ENCODE measurements at places on chromosomes 3 and 15. TPM values are rescaled to one million over a fixed set of nuclear protein-coding genes. Genes with fewer than 3 reads are reported as not detected.

The IL17RC gene
- 42.4 TPM for total RNA-seq

The PYGO1 gene
- 8.9 TPM for total RNA-seq

The DYNLT2B gene
- 5.5 TPM for total RNA-seq

The FAM107A gene
- not detected for total RNA-seq

The TEX55 gene
- total RNA-seq = not detected

The CILP gene
- total RNA-seq = not detected

The SAMD7 gene
- total RNA-seq = not detected

The ASB14 gene
- total RNA-seq = not detected

The MAN2C1 gene
- total RNA-seq = 144 TPM

The CFAP92 gene
- 0.31 TPM for total RNA-seq

The CYP1A1 gene
- 1.3 TPM for total RNA-seq

The AHSG gene
- not detected for total RNA-seq

The SLC12A1 gene
- not detected for total RNA-seq

The RIOX2 gene
- total RNA-seq = 61.4 TPM

The CYP11A1 gene
- total RNA-seq = under 0.01 TPM

The HOMER2 gene
- 5.9 TPM for total RNA-seq

The STRC gene
- total RNA-seq = not detected

The RHO gene
- not detected for total RNA-seq
